ENCODE measurements at places on chromosomes 12 and 14.

DNA sequence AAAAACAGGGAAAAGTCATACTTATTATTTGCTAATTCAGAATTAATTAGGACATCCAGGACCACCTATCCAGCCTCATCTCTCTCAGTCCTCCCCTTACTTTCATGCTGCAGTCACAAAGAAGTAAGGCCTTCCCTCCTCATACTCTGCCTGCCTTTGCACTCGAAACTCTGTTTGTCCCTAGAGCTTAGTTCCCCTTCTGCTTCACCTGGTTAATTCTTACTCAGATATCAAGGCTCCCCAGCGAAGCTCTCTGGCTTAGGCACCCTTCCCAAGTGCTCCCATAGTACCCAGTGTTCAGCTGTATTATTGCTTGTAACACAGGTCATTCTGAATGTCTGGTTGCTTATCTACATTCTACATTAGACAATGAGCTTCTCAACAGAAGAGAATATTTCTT is 81.3 kb downstream of the ERGIC2 start:
- DNase-seq = no peak

- DNase-seq = no peak
Observed at GRCh38 chr14:99687284-99688209, 3.4 kb downstream of the CYP46A1 start.

DNA sequence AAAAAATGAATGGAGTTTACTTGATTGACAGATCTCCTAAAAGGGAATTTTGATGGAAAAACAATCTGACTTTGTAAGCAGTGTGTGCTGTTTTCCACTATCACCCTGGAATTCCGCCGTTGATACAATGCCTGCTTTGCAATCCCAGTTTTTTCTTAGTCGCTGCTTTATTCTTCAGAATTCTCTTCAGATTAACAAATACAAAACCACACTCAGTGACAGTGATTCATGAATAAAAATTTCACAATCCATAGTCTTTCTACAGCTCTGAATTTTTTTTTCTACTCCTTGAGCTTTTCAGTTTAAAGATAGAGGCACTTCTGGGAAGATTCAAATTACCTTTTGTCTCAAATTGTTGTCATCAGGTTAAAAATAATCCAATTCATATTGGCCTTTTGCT is 44.6 kb upstream of the KITLG start:
- DNase-seq = no peak

- no peak for DNase-seq
Observed at GRCh38 chr12:100553936-100554335, 19.5 kb upstream of the GAS2L3 start.

DNA sequence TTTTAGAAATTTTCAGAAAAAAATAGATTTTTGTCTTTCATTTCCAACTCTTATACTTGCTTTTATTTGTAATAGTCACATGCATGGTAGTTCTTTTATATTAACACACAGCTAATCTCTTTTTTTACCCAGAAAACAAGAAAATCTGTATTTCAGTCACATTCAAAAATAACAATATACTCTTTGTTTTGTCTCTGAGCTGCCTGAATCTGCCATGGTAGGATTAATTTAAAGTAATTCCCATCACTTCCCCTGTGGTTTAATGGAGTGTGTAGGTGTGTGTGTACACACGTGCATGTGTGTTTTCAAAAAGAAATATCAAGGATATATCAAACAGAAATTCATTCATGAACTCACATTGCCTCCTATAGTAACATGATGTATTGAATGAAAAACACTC is 42.6 kb downstream of the PDZRN4 start:
- no peak for DNase-seq

DNA sequence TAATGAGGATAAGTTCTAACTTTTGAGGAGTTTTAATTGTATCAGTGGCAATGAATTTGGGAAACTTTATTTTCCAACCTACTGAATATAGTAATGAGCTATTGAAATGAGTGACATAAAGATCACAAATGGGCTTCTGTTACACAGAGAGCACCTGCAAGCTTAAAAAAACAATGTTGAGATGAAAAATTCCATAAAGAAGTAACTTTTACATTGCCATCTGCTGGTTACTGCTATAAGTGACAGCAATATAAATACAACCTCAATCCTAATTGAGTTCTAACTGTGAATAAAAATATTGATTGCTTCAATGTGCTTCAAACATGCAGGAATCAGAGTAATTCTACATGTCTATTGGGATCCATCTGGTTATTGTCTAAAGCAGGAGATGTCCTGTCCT is 14.2 kb downstream of the WIF1 start:
- DNase-seq = no peak

- no peak for DNase-seq
Observed at GRCh38 chr12:15546102-15546701, 223.9 kb downstream of the PTPRO start.

DNA sequence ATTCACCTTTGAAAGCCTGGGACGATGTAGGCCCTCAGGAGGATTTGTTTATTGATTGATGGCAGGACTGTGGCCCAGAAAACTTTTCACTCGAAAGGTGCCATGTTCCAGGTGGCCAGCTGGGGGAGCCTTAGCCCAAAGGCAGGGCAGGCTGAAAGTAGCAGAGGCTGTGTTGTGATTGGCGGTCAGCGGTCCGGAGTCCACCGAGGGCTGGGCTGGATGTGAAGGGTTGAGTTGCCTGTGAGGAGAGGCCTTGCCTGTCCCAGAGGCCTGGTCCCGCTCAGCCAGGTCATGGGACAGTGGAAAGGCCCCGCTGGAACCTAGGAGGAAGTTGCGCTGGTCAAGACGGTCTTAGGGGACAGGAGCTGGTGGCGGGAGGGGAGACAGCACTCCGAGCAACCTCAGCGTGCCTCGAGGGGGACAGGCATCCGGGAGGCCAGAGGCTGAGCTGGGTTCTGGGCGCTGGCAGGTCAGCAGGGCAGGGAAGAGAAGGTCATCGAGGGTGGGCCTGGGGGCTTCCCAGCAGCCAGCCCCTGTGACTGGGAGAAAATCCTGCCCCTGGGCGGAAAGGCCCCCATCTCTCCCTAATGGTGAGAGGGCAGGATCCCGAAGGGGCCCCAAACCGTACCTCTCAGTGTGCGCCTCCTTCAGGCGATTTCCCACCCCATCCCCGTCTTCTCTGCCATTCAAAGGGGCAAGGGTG is 26.3 kb downstream of the CMA1 start:
- no peak for DNase-seq

DNA sequence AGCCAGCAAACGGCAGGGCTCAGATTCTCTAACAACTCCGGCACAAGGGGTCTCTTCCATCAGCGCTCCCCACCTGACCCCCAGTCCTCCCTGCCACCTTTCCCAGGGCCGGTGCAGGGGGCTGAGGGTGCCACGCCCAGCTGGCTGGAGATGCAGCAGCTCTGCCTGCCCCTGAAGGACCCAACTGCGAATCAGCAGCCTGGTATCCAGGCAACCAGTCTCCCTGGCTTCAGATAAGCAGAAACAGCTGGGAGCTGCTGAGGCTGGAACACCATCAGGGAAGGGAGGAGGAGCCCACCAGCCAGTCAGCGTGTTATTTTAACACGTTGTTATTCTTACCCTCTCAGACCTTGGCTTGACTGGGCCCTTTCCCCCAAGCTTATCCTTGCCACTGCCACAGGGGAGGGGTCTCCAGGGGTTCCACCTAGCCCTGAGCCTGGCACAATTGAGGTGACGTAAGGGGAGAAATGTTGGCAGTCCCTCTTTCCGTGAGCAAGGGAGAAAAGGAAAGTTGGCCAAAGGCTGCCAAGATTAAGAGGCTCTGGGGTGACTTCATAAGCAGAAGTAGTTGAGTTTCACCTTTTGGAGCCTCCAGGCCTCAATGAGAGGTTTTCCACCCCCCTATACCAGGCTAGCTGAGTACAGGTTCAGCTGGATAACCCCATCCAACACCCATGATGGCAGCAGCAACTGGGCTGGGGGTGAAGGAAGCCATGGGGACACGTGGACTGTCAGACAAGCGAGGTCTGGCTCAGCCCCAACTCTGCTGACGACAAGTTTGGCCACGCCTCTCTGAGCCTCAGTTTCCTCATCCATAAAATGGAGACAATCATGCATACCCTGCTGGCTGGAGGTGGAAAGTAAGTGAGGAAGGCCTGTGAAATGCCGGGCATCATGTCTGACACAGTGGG is 91.1 kb downstream of the IRF2BPL start:
- no peak for DNase-seq

- no peak for DNase-seq
Observed at GRCh38 chr12:127726671-127727315, 540.2 kb upstream of the TMEM132C start.

DNA sequence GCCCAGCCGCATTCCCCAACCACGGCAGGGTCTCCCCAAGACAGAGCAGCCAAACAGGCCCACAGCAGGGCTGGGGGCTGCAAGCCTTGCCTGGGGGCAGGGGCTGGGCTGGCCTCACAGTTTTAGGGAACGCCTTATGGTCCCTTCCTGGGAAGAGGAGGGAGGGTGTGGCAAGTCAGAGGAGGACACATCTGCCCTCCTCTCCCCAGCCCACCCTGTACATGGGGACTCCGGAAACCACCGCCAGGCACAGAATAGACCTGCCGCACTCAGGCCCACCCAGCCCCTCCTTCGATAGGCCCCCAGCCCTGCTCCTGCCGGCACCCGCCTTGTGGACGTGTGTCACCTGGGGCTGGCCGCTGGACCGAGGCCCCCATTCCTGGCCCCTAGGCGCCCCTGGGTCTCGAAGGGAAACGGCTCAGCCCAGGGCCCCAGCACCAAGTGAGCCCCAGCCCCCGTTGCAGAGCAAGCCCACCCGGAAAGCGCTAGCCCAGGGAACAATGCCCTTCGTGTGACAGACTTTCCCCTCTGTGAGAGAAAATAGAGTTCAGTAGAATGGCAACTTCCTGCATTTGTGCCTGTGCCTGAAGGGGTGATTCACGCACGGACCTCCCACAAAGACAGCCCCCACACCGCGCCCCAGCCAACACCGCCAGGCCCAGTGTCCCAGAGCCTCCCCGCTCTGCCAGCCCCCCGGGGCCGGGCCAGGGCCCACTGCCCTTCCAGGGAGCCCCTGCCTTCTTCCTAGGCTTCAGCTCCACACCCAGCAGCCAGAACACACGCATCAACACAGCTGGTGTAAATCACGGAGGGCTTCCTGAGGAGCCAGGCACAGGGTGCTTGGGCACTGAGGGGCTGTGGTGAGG is 12.0 kb upstream of the NUDT14 start:
- DNase-seq = no peak

DNA sequence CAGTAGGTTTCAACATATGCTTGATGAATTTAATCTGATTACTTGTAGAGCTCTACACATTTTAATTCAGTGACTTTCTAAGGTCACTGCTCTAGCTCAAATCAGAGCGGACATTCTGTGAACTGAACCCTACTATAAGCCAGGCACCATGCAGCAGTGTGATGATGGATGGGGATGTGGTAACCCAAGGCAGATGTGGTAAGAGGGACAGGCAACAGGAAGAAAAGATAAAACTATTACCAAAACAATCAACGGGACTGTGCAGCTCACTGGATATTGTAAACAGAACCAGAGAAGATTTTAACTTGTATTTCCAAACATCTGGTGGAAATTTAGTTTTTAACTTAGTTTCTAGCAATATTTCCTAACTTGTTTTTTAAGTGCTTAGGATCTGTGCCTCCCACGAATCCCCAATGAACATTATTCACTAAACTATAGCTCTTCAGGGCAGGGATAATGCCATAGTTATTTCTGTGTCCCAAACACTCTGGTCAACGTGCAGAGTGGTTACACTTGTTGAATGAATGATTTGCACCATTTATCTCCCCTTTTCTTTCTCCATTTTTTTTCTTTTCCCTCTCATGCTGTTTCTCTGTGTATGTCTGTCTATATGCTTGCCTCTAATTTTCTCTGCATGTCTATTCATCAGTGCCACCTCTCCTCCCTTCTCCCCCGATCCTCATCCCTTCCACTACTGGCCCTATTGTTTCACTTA is 3.0 kb downstream of the ERO1A start:
- no peak for DNase-seq

- no peak for DNase-seq
Observed at GRCh38 chr14:87306409-87307168, 686.4 kb downstream of the GALC start.

DNA sequence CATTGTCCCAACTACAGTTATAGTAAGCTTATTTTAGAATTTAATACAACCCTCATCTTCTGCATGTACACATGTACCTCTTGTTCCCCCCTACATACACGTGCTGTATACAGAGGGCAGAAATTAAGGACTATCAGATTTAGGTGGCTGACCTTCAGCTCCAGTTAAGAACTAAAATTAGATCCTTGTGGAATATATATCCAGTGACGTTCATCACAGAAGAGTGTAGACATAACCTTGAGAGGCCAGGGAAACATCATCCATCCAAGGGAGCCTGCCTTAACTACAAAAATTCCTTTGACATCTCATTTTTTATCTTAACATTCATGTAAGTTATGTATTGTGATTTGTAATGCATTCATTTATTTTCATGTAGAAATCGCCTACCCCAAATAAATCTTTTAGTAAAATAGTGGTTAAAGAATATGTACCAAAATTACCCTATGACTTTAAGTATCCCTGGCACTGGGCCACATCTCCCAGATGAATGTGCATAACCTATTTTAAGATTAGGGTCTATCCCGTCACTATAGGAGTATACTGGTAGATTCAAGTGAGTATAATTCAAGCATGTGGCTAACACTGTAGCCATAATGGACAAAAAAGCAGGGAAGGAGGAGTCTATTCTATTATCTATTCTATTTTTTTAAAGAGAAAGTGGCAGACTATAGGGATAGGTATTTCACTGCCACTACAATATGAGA is 27.5 kb downstream of the RIC8B start:
- no peak for DNase-seq

- no peak for DNase-seq
Observed at GRCh38 chr14:55448141-55448614, 7.8 kb upstream of the TBPL2 start.

DNA sequence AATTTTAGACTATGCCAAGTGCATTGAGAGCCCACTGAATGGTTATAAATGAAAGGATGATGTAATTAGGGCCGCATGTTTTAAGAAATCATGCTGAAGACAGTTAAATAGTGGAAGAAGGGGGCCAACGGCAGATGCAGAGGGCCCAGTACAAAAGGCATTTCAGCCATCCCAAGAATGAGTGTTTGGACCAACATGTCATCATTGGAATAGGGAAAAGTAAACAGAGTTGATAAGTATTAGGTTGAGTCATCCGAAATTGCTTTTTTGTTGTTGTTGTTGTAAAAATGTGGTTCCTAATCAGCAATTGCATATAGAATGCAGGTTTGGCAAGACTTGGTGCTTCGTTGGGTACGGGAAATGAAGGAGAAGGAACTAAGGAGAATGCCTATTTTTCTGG is 29.5 kb downstream of the BMP4 start:
- DNase-seq = no peak

GRCh38 chr14:58703161-58703506 is 65.4 kb downstream of the DACT1 start:
- DNase-seq = no peak

GRCh38 chr12:47814539-47815170 is 5.0 kb downstream of the HDAC7 start:
- no peak for DNase-seq

Data from cortex of kidney (tissue), 1 donor.